ENCODE measurements at places on chromosomes 4 and X. TPM values are rescaled to one million over a fixed set of nuclear protein-coding genes. Genes with fewer than 3 reads are reported as not detected.

WAS gene
- total RNA-seq: 1.1 TPM

KLB gene
- total RNA-seq: not detected

PUDP gene
- 17.6 TPM for total RNA-seq

ETDA gene
- total RNA-seq: not detected

CFAP47 gene
- 1.8 TPM for total RNA-seq

SPANXN4 gene
- total RNA-seq: not detected

NR0B1 gene
- 54.5 TPM for total RNA-seq

NAP1L3 gene
- 0.17 TPM for total RNA-seq

PDGFRA gene
- total RNA-seq: 0.66 TPM

CD99L2 gene
- total RNA-seq: 29.5 TPM

DNA sequence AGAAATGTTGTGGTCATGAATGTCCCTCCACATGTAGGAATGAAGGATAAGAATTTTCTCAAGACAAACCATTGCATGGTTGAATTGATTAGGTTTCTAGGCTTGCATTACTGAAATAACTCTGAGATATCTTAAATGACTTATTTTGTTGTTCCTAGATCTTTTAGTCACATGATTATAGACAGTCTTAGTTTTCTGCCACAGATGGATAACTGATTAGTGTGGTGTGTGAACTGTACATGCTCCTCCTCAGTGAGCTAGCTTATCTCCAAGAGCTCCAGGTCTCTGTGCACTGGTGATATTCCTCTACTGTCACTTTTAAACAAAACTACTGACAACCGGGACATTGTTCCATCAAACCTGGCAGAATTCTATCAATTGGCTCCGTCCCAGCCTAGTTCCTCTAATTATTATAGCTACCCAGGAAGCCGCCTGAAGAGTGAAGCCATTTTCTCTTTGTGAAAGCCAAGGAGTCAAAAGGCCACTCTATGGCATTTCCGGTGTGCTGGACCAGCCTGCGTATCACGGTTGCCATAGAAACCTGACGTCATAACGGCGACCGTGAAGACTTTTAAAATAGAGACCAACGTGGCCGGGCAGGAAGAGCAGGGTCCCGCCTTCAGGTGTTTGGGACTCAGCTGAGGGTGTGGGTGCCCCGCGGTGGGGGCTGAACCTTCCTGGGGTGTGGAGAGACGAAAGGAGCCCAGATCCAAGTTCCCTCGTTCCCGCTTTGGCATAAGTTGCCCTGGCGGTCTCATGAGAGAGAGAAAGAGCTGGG lies 28.1 kb downstream of the BEX3 start:
- peak overlapping the region; percentile 46 for H3K4me3 ChIP-seq
- no peaks in the 10 kb centered on the region for H3K36me3 ChIP-seq
- no peaks in the 10 kb centered on the region for H3K27me3 ChIP-seq
- peak; percentile 61 for DNase-seq

DNA sequence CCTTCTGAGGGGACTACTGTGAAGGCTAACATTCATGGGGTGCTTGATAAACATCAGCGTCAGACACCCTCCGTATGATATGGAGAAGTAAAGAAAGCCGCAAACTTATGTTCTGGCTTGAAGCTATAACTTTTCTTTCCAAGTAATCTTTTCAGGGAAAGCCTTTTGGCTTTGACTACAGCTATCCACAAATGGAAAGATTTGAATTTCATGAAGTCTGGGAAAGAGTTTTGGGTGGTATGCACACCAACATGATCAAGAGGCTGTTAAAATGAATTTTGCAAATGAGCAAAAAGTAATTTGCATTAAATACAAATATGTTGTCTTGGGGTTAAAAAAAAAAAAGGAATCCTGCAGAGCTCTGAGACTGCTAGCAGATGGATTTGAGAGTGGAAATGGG lies 114.8 kb upstream of the LIMCH1 start:
- no peak for DNase-seq
- H3K27ac ChIP-seq: no peak overlapping the region
- H3K36me3 ChIP-seq: no peaks in the 10 kb centered on the region
- H3K27me3 ChIP-seq: no peaks in the 10 kb centered on the region

- H3K36me3 ChIP-seq: no peaks in the 10 kb centered on the region
- H3K4me3 ChIP-seq: no peak overlapping the region
- H3K27me3 ChIP-seq: no peaks in the 10 kb centered on the region
- H3K27ac ChIP-seq: no peak overlapping the region
- DNase-seq: peak; percentile 66
Measured at GRCh38 chrX:139126493-139126892, 404.0 kb upstream of the F9 start.

DNA sequence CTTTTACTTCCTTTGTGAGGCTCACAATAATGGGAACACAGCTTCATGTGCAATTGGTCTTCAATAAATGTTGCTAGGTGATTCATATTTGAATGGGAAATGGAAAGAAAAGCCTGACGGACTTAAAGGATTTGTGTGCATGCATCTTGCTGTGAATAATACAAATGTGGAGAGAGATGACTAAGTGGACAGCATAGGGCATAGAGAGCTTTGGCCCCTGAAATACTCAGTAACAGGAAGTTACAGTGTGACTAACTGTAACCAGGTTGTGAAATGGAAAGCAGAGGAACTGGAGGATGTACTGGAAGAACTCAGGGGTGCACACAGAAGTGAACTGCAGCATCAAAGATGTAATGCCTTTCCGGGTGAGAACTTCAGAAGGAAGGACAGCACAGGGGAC lies 206.7 kb downstream of the MGST2 start:
- H3K27ac ChIP-seq: no peak overlapping the region
- no peaks in the 10 kb centered on the region for H3K4me1 ChIP-seq
- H3K27me3 ChIP-seq: no peaks in the 10 kb centered on the region
- DNase-seq: no peak
- no peak overlapping the region for H3K4me3 ChIP-seq
- no peaks in the 10 kb centered on the region for H3K36me3 ChIP-seq

DNA sequence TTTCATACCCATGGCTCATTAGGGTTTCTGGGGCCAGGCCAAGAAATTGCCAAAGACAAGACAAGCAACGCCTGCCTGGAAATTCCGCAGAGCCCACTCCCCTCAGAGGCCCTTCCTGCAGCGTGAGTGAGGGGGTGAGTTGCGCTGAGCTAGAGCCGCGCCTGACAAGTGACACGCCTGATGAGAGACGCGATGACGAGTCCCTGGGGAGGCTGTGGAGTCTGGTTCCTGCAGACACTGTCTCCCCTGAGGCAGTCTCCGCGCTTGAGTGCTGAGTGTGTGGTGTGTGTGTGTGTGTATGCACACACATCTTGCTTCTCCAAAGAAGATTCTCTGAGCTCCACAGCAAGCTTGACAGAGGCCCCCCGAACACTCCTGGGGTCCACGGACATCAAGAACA lies 269.8 kb downstream of the BCOR start:
- DNase-seq: peak; percentile 77
- H3K36me3 ChIP-seq: no peaks in the 10 kb centered on the region
- H3K4me1 ChIP-seq: peaks cover 3% of the 10 kb centered on the region

GRCh38 chr4:37437163-37437562 lies 192.6 kb downstream of the NWD2 start:
- no peaks in the 10 kb centered on the region for H3K4me1 ChIP-seq
- H3K27me3 ChIP-seq: peaks cover 38% of the 10 kb centered on the region
- no peaks in the 10 kb centered on the region for H3K36me3 ChIP-seq
- no peak for DNase-seq
- no peak overlapping the region for H3K4me3 ChIP-seq
- no peak overlapping the region for H3K27ac ChIP-seq

- no peaks in the 10 kb centered on the region for H3K4me1 ChIP-seq
- no peak overlapping the region for H3K4me3 ChIP-seq
- DNase-seq: no peak
- H3K27ac ChIP-seq: no peak overlapping the region
- no peaks in the 10 kb centered on the region for H3K36me3 ChIP-seq
Measured at GRCh38 chrX:100477958-100478357, 67.9 kb upstream of the PCDH19 start.

GRCh38 chr4:101331017-101331416 lies 16.3 kb downstream of the PPP3CA start:
- no peak overlapping the region for H3K4me3 ChIP-seq
- no peak for DNase-seq
- H3K27me3 ChIP-seq: no peaks in the 10 kb centered on the region
- H3K27ac ChIP-seq: no peak overlapping the region
- peaks cover 58% of the 10 kb centered on the region for H3K4me1 ChIP-seq

- DNase-seq: no peak
- no peak overlapping the region for H3K27ac ChIP-seq
- no peaks in the 10 kb centered on the region for H3K36me3 ChIP-seq
- H3K27me3 ChIP-seq: no peaks in the 10 kb centered on the region
- no peak overlapping the region for H3K4me3 ChIP-seq
Measured at GRCh38 chrX:133530960-133531359, 115.7 kb upstream of the GPC4 start.

GRCh38 chr4:47659342-47659741 lies 174.3 kb downstream of the ATP10D start:
- H3K4me3 ChIP-seq: no peak overlapping the region
- no peaks in the 10 kb centered on the region for H3K27me3 ChIP-seq
- no peak overlapping the region for H3K27ac ChIP-seq
- no peaks in the 10 kb centered on the region for H3K4me1 ChIP-seq
- H3K36me3 ChIP-seq: no peaks in the 10 kb centered on the region

- H3K36me3 ChIP-seq: no peaks in the 10 kb centered on the region
- no peak for DNase-seq
- H3K4me3 ChIP-seq: no peak overlapping the region
- peaks cover 15% of the 10 kb centered on the region for H3K27me3 ChIP-seq
- H3K4me1 ChIP-seq: no peaks in the 10 kb centered on the region
Measured at GRCh38 chr4:185700630-185701029, 111.4 kb downstream of the SORBS2 start.

DNA sequence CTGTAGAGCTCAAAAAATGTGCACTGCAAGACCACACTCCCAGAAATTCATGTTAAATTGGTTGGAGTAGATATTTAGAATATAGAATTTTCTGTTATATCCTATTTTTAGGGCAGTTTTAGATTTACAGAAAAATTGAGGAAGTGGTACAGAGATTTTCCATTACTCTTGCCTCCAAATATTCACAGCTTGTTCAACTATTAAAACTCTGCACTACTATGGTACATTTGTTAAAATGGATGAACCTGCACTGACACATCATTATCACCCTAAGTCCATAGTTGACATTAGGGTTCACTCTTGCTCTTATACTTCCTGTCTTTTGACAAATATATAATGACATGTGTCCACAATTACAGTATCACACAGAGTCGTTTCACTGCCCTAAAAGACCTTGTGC lies 1724.5 kb downstream of the C4orf33 start:
- DNase-seq: no peak
- H3K36me3 ChIP-seq: no peaks in the 10 kb centered on the region
- H3K27me3 ChIP-seq: no peaks in the 10 kb centered on the region

DNA sequence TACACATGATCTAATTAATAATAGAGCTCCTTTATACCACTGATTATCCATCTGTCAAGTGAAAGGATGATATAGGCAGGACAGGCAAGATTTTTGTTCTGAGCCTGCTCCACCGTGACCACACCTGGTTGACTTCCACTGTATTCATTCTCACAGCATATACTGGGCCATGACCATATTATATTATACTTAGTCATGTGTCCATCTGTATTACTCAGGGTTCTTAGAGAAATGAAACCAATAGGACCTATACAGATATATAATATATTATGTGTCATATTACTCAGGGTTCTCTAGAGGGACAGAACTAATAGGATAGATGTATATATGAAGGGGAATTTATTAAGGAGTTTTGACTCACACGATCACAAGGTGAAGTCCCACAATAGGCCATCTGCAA lies 675.1 kb downstream of the GRXCR1 start:
- no peaks in the 10 kb centered on the region for H3K36me3 ChIP-seq
- DNase-seq: no peak
- H3K4me3 ChIP-seq: no peak overlapping the region
- H3K27me3 ChIP-seq: no peaks in the 10 kb centered on the region
- no peaks in the 10 kb centered on the region for H3K4me1 ChIP-seq
- H3K27ac ChIP-seq: no peak overlapping the region

- peaks cover 4% of the 10 kb centered on the region for H3K4me1 ChIP-seq
- no peaks in the 10 kb centered on the region for H3K36me3 ChIP-seq
- no peak overlapping the region for H3K27ac ChIP-seq
- no peak overlapping the region for H3K4me3 ChIP-seq
- DNase-seq: peak; percentile 42
Measured at GRCh38 chrX:103248553-103248952, 6.4 kb downstream of the TCEAL8 start.

GRCh38 chr4:183722731-183723560 lies 63.9 kb downstream of the TRAPPC11 start:
- H3K4me3 ChIP-seq: peak overlapping the region; percentile 48
- no peaks in the 10 kb centered on the region for H3K4me1 ChIP-seq
- no peak overlapping the region for H3K27ac ChIP-seq
- H3K27me3 ChIP-seq: no peaks in the 10 kb centered on the region

- no peaks in the 10 kb centered on the region for H3K27me3 ChIP-seq
- no peaks in the 10 kb centered on the region for H3K4me1 ChIP-seq
- H3K4me3 ChIP-seq: no peak overlapping the region
- H3K36me3 ChIP-seq: no peaks in the 10 kb centered on the region
Measured at GRCh38 chr4:161919442-161920220, 244.2 kb downstream of the FSTL5 start.

- H3K27ac ChIP-seq: no peak overlapping the region
- H3K27me3 ChIP-seq: no peaks in the 10 kb centered on the region
- no peaks in the 10 kb centered on the region for H3K36me3 ChIP-seq
Measured at GRCh38 chr4:141058591-141059512, 74.4 kb downstream of the RNF150 start.

GRCh38 chr4:41154814-41155177 lies 59.5 kb downstream of the APBB2 start:
- DNase-seq: no peak
- H3K4me3 ChIP-seq: no peak overlapping the region
- no peaks in the 10 kb centered on the region for H3K27me3 ChIP-seq
- no peak overlapping the region for H3K27ac ChIP-seq
- no peaks in the 10 kb centered on the region for H3K36me3 ChIP-seq

GRCh38 chrX:146144039-146144438 lies 326.4 kb downstream of the SLITRK2 start:
- H3K4me3 ChIP-seq: no peak overlapping the region
- no peaks in the 10 kb centered on the region for H3K36me3 ChIP-seq
- no peaks in the 10 kb centered on the region for H3K4me1 ChIP-seq
- no peaks in the 10 kb centered on the region for H3K27me3 ChIP-seq
- DNase-seq: no peak

DNA sequence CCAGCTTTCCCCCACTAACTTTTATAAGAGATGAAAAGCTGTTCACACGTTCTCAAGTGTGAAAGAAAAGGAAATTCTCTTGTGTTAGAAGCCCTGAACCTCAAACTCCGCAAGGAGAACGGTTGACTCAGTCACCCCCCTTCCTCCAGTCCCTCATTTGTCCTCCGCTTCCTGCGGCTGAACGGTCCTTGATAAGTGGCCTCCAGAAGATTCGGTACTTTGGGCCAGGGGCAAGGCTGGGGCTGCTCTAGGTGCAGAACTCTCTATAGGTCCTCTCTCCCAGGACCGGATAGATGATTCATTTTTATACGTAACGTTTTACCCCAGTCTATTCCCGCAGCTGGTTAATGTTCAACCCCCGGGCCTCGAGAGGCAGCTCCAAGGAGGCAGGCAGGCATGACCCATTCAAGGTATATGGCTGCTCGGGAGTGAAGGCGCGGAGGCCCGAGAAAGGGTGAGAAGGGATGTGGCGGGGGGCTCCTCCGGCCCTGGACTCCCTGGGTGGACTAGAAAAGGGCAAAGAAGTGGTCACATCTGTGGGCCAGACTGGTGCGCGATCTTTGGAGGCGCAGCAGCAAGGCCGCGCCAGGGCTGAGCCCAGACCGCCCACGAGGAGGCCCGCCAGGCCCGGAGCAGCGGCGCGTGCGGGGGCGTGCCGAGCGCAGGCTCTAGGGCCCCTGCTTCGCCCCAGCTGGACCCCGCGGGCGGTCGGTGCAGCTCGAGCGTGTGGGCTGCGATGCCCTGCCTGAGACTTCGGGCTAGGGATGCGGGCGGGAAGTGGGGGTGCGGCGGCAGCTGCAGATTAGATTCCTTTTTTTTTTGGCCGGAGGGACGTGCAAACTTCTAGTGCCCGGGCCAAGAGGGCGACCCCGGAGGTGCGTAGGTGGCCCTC lies 11.7 kb downstream of the PITX2 start:
- DNase-seq: no peak
- no peaks in the 10 kb centered on the region for H3K4me1 ChIP-seq
- no peak overlapping the region for H3K4me3 ChIP-seq
- H3K27me3 ChIP-seq: no peaks in the 10 kb centered on the region

Data from A673 (cell line).